ENCODE measurements at places on chromosomes 12 and 14.

DNA sequence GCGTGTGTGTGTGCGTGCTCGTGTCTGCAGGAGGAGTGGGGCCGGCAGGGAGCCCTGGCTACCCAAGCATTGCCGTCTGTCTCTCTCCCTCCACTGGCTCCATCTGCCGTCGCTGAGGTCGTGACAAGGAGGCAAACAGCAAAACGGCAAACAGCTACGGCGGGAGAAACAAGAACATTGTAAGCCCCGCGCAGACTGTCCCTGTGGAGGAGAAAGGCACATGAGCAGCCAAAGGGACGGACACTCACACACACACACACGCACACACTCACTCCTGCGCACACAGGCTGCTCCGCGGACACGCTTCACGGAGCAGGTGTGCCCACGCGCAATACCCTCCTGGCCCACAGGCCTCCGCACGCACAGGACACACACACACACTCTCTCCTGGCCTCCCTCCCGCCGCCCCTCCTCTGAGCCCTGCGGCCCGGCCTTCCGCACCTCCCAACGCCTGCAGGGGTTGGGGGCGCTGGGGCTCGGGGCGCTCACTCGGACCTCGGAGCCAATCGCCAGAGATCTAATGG, 905 bp downstream of the CISTR start:
- no peaks in the 10 kb centered on the region for H3K4me1 ChIP-seq
- H3K4me3 ChIP-seq, result no peak overlapping the region
- DNase-seq, result peak; percentile 34
- H3K27me3 ChIP-seq, result peaks cover 61% of the 10 kb centered on the region

GRCh38 chr12:51729331-51729730, 119.2 kb downstream of the FIGNL2 start:
- no peak overlapping the region for H3K27ac ChIP-seq
- no peak overlapping the region for H3K4me3 ChIP-seq
- no peaks in the 10 kb centered on the region for H3K4me1 ChIP-seq
- H3K27me3 ChIP-seq, result no peaks in the 10 kb centered on the region
- no peak for DNase-seq

DNA sequence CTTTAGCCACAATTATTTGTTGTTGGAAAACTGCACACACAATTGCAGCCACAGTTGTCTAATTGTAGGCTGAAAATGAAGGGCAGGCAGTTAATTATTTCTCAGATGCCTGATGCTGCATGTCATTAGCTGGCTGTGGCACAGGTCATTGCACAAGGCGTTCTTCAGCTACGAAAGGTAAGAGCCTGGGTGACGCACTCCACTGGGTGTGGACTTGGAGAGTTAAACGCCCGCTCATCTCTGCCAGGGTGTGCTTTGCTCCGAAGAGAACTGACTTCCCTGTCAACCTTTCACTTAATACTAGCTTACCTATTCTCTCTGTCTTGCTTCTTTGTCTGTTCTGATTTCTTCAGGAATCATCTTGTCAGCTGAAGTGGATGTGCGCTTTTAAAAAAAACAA, 91.4 kb upstream of the CPM start:
- H3K27ac ChIP-seq, result no peak overlapping the region
- no peaks in the 10 kb centered on the region for H3K36me3 ChIP-seq
- H3K4me3 ChIP-seq, result no peak overlapping the region
- H3K27me3 ChIP-seq, result no peaks in the 10 kb centered on the region
- H3K4me1 ChIP-seq, result no peaks in the 10 kb centered on the region

DNA sequence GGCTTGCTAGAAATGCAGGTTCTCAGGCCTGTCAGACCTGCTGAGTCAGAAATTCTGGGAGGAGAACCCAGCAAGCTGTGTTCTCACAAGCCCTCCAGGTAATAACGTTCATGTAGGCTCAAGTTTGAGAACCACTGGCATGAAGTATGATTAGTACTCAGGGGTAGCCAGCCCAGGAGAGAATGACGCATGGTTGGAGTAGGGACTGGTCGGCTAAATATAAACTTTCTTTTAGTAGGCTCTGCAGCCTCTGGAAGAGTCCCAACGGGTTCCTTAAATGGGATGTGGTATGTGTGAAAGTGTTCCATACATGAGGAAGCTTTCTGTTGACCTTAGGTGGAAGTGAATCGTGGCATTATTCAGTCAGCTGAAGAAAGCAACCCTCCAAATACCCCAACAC, 209.3 kb downstream of the SLC41A2 start:
- H3K4me1 ChIP-seq, result peaks cover 2% of the 10 kb centered on the region
- no peaks in the 10 kb centered on the region for H3K36me3 ChIP-seq
- H3K27me3 ChIP-seq, result no peaks in the 10 kb centered on the region
- no peak for DNase-seq

GRCh38 chr12:105106621-105107020, 910 bp upstream of the WASHC4 start:
- no peak for DNase-seq
- no peak overlapping the region for H3K27ac ChIP-seq
- peaks cover 3% of the 10 kb centered on the region for H3K4me1 ChIP-seq
- no peaks in the 10 kb centered on the region for H3K36me3 ChIP-seq
- H3K27me3 ChIP-seq, result no peaks in the 10 kb centered on the region

GRCh38 chr14:59510001-59510400, 25.7 kb downstream of the JKAMP start:
- no peaks in the 10 kb centered on the region for H3K4me1 ChIP-seq
- no peak overlapping the region for H3K27ac ChIP-seq
- H3K4me3 ChIP-seq, result no peak overlapping the region
- no peaks in the 10 kb centered on the region for H3K27me3 ChIP-seq
- no peak for DNase-seq

- H3K36me3 ChIP-seq, result no peaks in the 10 kb centered on the region
- no peaks in the 10 kb centered on the region for H3K27me3 ChIP-seq
- no peak overlapping the region for H3K4me3 ChIP-seq
- no peak for DNase-seq
- H3K4me1 ChIP-seq, result peaks cover 10% of the 10 kb centered on the region
Measured at GRCh38 chr14:61154641-61155040, 126.5 kb downstream of the TMEM30B start.
